Pancreas (tissue), 10 donors: ENCODE measurements at places on chromosomes 4 and X. TPM values are rescaled to one million over a fixed set of nuclear protein-coding genes. Genes with fewer than 3 reads are reported as not detected.

The PFKFB1 gene
- 1.2 TPM for total RNA-seq

The GRIA2 gene
- 2.2 TPM for total RNA-seq

The TRIM2 gene
- 24.3 TPM for total RNA-seq

The SERPINA7 gene
- 0.32 TPM for total RNA-seq

The ZNF280C gene
- 1.4 TPM for total RNA-seq

The FSTL5 gene
- 0.08 TPM for total RNA-seq

The C1QTNF7 gene
- 0.49 TPM for total RNA-seq

DNA sequence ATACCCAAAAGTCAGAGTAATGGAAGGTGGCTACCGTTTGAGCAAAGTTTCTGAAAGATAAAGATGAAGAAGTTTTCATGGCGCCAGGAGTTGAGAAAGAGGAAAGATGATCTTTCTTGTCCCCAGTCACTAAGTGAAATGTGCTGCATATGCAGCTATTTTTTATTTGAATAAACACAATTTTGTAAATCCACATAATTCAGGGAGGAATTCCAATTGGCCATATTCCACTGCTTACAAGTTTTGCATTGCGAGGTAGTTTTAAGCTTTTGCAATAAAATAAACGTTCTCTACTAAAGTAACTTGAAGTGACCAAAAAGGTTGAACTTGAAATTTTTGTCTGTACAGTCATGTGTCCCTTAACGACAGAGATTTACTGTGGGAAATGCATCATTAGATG lies 139.3 kb upstream of the VCX2 start:
- DNase-seq: no peak

DNA sequence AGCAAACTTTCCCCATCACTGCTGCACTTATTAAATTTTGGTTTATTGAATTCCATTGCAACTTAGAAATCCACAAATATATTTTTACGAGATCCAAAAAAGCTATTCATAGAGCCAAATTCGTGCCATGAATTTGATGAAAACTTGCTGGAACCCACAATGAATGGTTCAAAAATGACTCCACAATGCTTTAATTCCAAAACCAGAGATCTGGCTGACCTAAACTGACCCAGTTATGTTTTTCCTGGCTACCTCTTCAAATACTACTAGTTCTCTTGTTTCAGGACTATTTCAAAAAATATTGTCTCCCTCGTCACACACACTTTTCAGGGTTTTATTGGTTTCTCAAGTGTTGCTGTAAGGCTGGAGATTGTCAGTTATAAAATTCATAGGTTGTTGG lies 474.8 kb downstream of the PDGFC start:
- no peak for DNase-seq

GRCh38 chr4:173746424-173746823 lies 216.4 kb upstream of the HAND2 start:
- DNase-seq: no peak

GRCh38 chrX:97482666-97483300 lies 599.1 kb downstream of the RPA4 start:
- no peak for DNase-seq

DNA sequence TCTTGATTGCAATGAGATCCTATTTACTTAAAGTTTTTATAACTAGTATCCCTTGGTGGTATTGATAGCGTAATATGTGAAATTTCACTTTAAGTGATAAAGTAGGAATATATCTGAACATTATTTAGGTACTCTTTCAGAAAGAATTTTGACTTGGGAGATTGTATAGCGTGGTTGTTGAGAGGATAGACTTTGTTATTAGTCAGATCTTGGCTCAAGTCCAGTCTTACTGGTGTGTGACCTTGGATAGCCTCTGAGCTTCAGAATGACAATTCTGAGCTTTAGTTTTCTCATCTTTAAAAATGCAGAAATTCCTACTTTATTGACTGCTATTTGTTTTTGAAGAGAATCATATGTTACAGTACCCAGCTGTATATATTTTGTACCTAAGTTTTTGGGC lies 32.6 kb downstream of the DCK start:
- DNase-seq: peak; percentile 25

DNA sequence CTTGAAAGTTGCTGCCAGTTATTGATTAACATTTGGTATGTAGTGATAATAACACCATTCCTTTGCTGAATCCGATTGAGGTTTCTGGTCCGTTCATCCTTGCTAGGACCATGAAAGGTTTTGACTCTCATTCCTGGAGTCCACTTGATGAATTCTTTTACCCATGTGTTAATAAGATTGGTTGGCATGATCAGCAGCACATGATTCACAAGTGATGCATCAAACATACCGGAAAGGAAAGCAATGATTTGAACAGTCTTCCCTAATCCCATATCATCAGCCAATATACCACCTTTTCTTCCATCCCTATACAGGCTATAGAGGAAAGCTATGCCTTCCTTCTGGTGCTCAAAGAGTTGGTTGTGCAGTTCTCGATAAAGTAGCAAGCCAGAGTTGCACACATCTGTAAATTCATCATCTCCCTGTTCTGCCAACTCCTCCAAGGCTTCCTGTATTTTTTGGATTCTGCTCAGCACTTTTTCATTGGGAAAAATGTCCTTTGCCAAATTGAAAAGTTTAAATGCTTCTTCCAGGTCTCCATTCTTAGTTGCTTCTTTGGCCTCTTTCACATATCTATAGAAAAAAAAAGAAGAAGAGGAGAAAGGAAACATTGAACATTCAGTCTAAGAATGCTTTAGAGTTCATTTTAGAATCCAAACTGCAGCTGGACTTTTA lies 26.7 kb downstream of the PIN4 start:
- DNase-seq: no peak

GRCh38 chr4:185398618-185399017 lies 2.0 kb downstream of the ANKRD37 start:
- DNase-seq: no peak

DNA sequence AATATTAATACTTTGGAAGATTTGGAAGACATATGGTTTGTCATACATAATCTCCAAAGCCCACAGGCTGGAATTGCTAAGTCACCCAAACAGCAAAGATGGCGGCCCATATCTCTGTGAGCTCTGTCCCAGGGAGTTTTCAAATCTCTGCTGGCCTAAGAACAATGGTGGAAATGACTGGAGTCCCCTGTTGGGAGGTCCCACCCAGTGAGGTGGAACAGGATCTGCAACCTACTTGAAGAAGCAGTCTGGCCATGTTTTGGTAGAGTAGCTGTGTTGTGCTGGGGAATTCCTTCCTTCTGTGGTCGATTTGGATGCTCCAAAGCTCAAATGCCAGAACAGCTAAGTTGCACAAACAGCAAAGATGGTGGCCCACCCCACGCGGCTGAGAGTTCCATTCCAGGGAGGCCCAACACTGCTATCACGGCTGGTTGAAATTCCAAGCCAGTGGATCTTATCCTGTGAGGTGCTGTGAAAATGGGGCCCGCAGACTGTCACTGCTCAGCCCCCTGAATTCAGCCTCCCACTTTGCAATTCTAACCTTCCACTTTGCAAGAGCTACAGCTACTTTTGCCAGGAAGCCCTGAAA lies 3.2 kb upstream of the UGT2B7 start:
- DNase-seq: no peak

DNA sequence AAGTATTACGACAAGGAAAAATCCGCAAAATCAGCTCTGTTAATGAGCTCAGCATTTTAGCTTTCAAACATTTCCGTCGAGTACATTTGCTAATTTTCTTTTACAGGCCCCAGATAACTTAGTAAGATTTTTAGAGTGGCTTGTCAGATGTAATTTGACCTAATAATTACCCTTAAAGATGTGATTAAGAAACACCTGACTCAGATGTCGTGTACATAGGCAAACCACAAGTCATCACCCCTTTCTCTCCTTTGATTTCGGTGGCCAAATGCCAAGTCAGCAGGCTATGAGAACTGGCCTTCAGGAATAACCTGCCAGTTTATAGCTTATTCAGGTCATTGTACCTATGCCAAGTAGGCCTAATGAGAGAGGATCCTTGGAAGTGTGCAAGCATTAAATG lies 369.6 kb downstream of the PCDH7 start:
- DNase-seq: no peak

GRCh38 chr4:121199742-121200561 lies 35.8 kb upstream of the TNIP3 start:
- DNase-seq: no peak

- DNase-seq: peak; percentile 57
These were observed 21.7 kb upstream of the MFAP3L start for GRCh38 chr4:170047771-170048354.

DNA sequence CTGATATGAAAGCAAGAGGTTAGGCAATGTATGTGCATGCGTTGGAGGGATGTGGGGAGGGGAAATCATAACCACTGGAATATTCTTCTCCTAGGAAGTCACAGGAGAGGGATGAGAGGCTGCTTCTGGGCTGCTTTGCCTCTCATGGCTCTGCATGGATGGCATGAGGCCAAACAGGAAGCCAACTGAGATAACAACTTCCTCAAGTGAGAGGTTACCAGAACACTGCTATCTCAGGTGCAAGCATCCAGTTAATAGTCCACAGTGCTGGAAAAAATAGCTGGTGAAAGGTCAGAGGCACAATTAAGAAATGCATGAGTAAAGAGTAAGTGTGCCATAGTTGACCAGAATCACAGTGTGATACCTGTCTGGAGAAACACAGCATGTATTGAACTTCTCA lies 113.3 kb downstream of the ELOVL6 start:
- DNase-seq: no peak

- no peak for DNase-seq
These were observed 26.5 kb downstream of the BOD1L1 start for GRCh38 chr4:13601048-13601447.

GRCh38 chr4:158051401-158052235 lies 121.2 kb downstream of the GASK1B start:
- no peak for DNase-seq

- DNase-seq: no peak
These were observed 13.0 kb downstream of the FAM47A start for GRCh38 chrX:34119122-34119521.

- no peak for DNase-seq
These were observed 66.1 kb downstream of the TNIP2 start for GRCh38 chr4:2689825-2690700.

DNA sequence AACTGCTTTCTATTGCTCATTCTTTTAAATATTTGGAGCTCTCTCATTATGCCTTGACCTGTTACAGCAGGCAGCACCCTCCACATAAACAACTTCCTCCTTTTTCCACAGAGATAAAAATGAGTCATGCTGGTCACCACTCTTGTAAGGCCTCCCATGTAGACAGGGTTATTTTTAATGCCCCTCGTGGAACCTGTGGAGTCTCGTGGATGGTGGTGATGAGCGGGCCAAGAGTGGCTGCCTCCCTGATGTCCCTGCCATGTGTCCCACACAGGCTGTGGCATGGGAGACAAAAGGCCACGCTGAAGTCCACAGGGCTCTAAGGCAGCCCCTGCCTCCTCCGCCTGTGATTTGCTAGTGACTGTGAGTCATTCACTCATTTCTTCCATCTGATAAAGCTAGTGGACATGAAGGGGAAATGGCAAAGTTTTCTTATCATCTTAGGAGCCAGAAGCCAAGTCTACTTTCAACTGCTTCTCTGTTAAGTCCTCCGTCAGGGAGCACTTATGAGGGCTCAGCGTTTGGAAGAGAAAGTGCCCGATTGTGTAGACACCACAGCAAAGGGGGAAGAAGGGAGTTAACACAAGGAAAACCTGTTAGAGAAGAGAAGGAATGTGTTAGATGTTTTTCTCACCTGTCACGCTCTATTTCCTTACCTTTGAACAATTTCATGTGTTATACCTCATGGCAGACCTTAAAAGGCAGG lies 121.6 kb upstream of the FAT1 start:
- DNase-seq: no peak

DNA sequence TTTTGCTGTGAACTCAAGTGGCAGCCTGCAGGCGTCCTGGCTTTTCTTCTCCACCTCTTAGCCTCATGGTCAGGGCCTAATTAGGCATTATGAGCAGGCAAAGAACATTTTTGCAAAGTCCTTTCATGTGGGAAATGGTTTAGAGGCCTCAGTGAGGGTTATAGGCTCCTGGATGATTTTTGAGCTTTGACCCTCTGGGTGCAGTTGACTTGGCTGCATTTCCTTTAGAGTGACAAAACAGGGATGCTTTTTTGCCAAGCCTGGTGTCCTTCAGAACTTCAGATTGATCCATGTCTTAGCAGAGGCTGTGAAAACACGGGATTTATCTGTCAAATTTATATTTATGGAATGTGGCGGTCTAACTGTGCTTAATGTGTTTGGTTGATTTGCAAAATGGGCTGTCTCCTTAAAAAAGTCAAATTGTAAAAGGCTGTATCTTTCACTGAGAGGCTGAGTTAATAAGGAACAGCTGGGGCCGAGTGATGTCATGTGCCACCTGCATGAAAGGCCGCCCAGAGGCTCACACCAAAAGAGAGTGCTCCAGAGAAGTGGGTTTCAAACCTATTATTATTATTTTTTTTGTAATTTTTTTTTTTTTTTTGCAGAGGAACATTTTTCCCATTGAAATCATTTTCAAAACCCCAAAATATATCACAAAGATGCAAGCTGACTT lies 192.2 kb upstream of the ARX start:
- no peak for DNase-seq

- no peak for DNase-seq
These were observed 281.6 kb downstream of the SLC7A11 start for GRCh38 chr4:137960371-137961050.

DNA sequence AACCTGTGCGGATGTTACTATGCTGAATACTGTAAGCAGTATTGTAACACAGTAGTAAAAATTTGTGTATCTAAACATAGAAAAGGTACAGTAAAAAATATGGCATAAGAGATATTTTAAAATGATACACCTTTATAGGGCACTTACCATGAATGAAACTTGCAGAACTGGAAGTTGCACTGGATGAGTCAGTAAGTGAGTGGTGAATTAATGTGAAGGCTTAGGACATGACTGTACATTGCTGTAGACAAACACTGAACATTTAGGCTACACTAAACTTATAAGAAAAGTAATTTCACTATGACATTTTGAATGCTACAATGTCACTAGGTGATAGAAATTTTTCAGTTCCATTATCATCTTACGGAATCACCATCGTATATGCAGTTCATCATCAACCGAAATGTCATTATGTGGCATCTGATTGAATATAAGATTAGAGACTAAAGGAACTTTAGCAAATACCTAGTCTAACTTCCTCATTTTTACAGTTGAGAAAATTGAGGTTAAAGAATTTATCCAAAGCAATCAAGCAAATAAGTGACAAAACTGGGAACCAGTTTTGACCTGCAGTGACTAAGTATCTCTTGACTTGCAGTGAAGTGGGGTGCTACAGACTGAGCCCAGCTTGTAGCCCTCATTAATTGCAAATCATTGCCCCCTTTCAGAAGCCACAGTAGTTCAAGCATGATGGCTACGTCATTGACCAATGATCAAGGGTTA lies 55.3 kb downstream of the EGF start:
- no peak for DNase-seq

DNA sequence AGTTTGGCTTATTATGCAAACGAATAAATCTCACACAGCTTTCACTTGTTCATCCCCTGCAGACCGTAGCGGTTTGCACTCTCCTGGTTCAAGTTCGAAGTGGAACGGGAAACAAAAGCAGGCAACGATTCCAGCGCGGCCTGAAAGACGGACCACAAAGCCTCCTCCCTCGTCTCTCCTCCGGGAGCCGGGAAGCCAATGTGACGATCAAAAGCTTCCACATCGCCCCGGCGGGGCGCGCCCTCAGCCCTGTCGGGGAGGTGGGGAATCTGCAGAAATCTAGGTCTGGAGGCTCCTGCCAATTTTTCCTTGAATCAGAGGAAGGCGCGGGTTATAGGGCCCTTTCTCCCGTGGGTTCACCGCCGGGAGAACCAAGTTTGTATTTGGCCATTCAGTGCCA lies 16.9 kb upstream of the ZIC3 start:
- no peak for DNase-seq
